Melanocyte of skin (primary cell): ENCODE measurements at places on chromosomes 16 and 17. TPM values are rescaled to one million over a fixed set of nuclear protein-coding genes. Genes with fewer than 3 reads are reported as not detected.

Gene ABCA10
- total RNA-seq = 1.7 and 4.0 TPM in 2 replicates

Gene TSR1
- 37.2 and 52.7 TPM in 2 replicates for total RNA-seq

Gene CDRT4
- 0.67 TPM in 1 of 2 replicates, not detected in the other for total RNA-seq

Gene TBC1D3C
- total RNA-seq = not detected in 2 replicates

Gene KRT27
- total RNA-seq = under 0.01 TPM in 1 of 2 replicates, not detected in the other

Gene FKBP10
- 64.0 and 122 TPM in 2 replicates for total RNA-seq

Gene C1QTNF8
- total RNA-seq = not detected in 2 replicates

Gene THOC6
- 24.0 and 25.5 TPM in 2 replicates for total RNA-seq

Gene PPM1E
- 0.67 and 1.1 TPM in 2 replicates for total RNA-seq

Gene IL34
- 3.8 and 5.1 TPM in 2 replicates for total RNA-seq

Gene TNP2
- not detected in 2 replicates for total RNA-seq

Gene KRTAP17-1
- not detected in 2 replicates for total RNA-seq

Gene HOXB7
- 8.9 and 10.7 TPM in 2 replicates for total RNA-seq

Gene SPEM3
- not detected in 2 replicates for total RNA-seq

Gene TBC1D3E
- total RNA-seq = 0.73 TPM in 1 of 2 replicates, not detected in the other

Gene MYH1
- not detected in 2 replicates for total RNA-seq

Gene MMP25
- under 0.01 and 0.36 TPM in 2 replicates for total RNA-seq

Gene NPIPA3
- total RNA-seq = 2.2 TPM in 1 of 2 replicates, not detected in the other

Gene CHST5
- total RNA-seq = under 0.01 and 0.31 TPM in 2 replicates
